Psoas muscle (tissue), 8 donors: ENCODE measurements at places on chromosomes 2 and 18.

DNA sequence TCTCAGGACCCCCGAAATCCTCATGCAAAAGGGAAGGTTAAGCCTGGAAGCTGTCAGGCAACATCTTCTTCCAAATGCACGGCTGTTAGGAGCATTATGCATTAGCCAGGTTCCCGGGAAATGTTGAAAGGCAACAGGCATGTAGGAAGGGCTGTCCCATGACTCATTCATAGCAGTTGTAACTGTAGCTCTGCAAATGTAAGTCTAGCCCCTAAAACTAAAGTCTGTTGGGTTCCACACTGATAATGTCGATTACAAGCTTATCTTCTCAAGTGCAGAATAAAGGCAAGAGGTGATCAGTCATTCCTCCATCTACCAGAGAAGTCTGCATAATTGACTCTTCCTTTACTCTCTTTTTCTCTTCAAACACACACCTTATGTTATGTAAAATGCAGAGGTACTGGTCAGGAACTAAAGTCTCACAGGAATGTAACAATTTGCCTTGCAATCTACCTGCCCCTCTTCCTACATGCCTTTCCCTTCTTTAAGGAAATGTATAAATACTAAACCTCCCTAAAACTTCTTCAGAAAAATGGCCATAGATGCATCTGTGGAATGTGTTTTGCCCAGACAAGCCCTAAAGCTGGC is 99.8 kb downstream of the AKAIN1 start:
- no peak overlapping the region for H3K4me3 ChIP-seq
- no peak overlapping the region for H3K27ac ChIP-seq
- no peaks in the 10 kb centered on the region for H3K36me3 ChIP-seq
- no peaks in the 10 kb centered on the region for H3K27me3 ChIP-seq

GRCh38 chr2:46344706-46345105 is 47.5 kb downstream of the EPAS1 start:
- no peak overlapping the region for H3K27ac ChIP-seq
- H3K4me1 ChIP-seq: peaks cover 13% of the 10 kb centered on the region

GRCh38 chr2:47266939-47267710 is 112.0 kb upstream of the STPG4 start:
- DNase-seq: no peak
- no peaks in the 10 kb centered on the region for H3K36me3 ChIP-seq

DNA sequence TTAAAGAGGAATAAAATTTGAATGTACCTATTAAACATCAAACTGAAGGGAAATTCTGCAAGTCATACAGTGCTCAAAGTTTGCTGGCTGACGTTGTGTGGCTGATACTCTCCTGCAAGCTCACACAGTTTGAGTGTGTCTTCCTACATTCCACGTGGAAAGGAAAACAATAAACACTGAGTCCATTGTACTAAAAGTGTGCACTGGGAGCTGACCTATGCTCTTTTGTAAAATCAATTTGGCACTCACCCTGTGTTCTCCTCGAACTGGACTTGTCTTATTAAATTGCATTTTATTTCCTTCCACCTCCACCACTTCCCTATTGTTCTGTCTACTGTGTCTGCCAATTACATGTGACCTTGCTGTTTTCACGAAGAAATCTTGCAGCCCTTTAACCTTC is 458.0 kb downstream of the CPS1 start:
- no peak overlapping the region for H3K27ac ChIP-seq
- H3K4me1 ChIP-seq: no peaks in the 10 kb centered on the region
- no peak for DNase-seq
- H3K4me3 ChIP-seq: no peak overlapping the region
- no peaks in the 10 kb centered on the region for H3K27me3 ChIP-seq

DNA sequence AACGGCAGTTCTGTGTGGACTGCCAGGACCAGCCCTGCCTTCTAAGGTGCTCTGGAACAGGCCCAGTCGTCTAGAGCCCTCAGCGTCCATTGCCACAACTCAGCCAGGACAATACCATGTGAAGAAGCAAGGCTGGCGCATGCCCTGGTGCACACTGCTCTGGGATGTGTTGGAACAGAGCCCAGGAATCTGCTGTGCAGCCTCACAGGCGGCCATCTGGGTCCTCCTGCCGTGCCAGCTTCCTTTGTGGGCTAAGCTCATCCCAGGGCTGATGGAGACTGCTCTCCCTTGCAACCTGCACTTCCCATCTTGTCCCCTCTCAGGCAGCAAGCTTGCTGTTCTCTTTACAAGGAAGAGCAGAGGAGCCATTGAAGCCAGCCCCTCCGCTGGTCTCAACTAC is 246.4 kb upstream of the PXDN start:
- H3K36me3 ChIP-seq: no peaks in the 10 kb centered on the region
- DNase-seq: no peak
- H3K4me3 ChIP-seq: no peak overlapping the region
- H3K4me1 ChIP-seq: no peaks in the 10 kb centered on the region
- no peak overlapping the region for H3K27ac ChIP-seq

- no peaks in the 10 kb centered on the region for H3K4me1 ChIP-seq
- no peak for DNase-seq
- H3K4me3 ChIP-seq: no peak overlapping the region
- no peaks in the 10 kb centered on the region for H3K36me3 ChIP-seq
- H3K27ac ChIP-seq: no peak overlapping the region
Observed at GRCh38 chr2:21250673-21251072, 126.9 kb downstream of the TDRD15 start.

DNA sequence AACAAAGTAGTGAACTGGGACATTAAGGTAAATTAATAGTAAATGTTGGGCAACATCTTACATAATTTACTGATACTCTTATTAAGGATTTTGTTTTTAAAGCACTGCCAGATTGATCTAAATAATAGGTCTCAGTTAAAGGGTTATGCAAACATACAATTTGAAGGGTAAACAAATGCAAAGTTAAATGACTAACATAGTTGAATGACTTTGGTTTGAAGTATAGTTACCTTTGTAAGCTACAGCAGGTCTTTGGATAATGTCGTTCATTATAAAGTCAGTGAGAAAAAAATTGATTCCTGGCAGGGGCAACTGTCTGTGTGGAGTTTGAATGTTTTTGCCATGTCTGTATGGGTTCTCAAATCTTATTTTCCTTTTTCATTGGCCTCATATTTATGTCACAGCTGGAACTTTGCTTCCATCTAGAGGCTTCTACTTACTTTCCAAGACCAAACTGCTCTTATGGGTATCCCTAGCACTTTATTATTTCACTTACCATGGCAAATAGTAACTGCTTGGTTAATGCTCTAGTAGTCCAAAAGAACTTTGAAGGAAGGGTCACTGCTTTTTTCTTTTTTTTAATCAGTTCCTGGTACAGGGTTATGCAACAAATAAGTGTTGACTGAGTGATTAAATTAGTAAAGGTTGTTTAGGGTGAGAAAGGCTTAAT is 107.8 kb downstream of the NBEAL1 start:
- no peaks in the 10 kb centered on the region for H3K27me3 ChIP-seq
- no peak overlapping the region for H3K27ac ChIP-seq
- H3K36me3 ChIP-seq: peaks cover 63% of the 10 kb centered on the region
- no peak for DNase-seq
